ENCODE measurements at places on chromosomes 1 and 21.
A peak's percentile ranks its signal among the peaks of the same experiment; 100 is the strongest.

GRCh38 chr1:181222972-181223505 is 134.5 kb downstream of the IER5 start:
- no peak for DNase-seq

DNA sequence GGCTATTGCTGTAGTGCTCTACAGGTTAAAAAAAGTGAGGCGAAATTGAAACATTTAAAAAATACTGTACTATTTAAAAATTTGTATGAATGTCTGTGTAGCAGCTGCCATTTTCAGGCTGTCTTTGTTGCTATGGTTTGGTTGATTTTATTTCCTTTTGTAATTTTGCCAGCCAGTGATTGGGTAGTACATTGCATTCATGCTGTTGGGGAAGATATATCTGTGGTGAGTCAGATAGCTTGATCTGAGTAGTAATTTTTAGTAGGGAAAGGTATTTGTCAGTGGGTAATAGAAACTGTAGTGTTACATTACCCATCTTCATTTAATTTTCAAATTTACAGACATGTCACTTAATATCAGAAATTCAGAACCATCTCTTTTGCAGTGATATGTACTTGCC is 15.0 kb downstream of the NFIA start:
- no peak for DNase-seq

- DNase-seq, result no peak
Observed at GRCh38 chr21:41614511-41614910, 106.6 kb upstream of the TMPRSS2 start.

- no peak for DNase-seq
Observed at GRCh38 chr1:164659621-164660411, 100.8 kb downstream of the PBX1 start.

DNA sequence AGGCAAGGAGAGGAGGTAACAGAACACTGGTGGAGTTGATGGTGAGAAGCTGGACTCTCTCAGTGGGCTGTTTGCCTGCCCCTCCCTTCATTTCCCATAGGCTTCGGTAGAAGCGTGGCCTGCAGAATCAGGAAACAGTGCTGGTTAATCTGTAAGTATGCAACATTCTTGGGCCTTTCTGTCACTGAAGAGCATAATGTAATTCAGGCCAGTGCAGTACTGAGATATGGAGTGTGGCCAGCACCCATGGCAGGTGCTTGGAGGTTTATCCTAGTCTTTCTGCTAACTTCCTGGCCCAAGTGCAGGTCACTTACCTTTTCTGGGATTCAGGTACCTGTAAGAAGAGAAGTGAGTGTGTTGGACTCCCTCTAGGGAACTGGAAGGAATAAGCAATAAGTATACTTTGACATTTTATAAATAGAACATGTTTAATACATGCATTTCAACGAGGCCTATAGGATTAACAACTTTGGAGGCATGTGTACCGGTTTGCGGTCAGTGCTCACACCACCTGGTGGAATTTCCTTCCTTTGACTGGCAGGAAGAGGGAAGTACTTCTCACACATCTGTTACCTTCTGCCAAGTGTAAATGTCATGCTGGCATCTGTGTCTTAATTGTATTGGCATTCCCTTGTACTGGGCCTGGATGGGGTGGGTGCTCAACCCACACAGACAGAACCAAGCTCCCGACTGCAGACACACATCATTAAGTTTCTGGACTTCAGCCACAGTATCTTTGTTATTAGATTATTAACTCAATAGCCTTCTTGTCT is 105.5 kb downstream of the KIF26B start:
- no peak for DNase-seq

DNA sequence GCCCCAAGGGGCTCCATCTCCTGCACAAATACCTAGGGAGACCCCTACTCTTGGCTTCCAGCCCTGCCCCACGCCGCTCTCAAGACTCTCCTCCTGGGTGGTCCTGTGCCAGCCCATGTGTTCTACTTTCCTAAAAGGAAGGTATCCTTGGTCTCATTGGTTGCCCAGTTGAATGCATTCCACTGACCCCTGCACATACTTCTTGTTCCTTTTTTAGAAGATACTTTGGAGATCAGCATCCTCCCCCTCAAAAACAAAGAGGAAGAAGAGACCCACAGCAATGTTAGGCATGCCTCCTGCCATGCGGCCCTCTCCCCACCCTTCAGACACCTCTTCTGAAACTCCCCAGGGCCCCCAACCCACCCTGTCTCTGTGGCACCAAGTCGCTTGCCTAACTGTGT is 4.1 kb downstream of the SLAMF9 start:
- DNase-seq, result no peak

- peak; percentile 59 for DNase-seq
Observed at GRCh38 chr1:31715087-31715872, 11.5 kb upstream of the COL16A1 start.

DNA sequence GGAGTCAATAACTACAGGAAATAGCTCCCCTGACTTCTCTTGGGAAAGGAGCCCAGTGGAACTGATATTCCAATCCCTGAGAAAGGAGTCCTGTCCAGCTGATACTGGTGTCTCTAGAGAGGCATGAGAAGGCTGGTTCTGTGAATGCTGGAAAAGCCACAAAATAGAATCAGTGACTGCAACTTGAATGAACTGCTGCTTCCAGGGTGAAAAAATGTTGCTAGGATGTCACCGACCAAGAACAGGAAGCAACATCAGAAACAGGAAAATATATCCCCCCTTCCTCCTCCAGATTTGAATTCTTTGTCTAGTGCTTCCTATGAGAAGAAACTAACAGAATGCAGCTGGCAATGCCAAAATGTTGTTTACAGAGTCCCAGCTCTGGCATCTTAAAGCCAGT is 269.3 kb upstream of the LYPLAL1 start:
- no peak for DNase-seq

- DNase-seq, result no peak
Observed at GRCh38 chr1:207822124-207822601, 70.3 kb downstream of the CD46 start.

DNA sequence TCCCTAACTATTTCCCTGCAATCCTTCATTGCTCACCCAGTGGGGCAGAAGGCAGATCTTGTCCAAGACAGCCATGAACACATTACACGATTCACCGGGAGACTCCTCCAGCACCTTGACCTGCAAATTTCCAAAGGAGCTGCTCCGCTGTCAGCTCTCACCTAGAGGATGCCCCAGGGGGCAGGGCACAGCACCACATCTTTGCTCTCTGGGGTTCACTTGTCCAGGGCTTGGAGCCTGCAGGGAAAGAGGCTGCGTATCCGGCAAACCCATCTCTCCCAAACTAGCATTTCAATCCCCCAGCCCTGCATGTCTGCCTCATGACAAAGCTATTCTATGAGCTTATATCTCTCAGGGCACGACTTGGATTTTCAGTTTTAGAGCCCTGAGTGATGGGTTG is 35.1 kb upstream of the OLIG2 start:
- DNase-seq, result no peak

- no peak for DNase-seq
Observed at GRCh38 chr21:39364949-39365348, 16.1 kb upstream of the HMGN1 start.

GRCh38 chr1:52209429-52209828 is 67.5 kb downstream of the ZFYVE9 start:
- no peak for DNase-seq

DNA sequence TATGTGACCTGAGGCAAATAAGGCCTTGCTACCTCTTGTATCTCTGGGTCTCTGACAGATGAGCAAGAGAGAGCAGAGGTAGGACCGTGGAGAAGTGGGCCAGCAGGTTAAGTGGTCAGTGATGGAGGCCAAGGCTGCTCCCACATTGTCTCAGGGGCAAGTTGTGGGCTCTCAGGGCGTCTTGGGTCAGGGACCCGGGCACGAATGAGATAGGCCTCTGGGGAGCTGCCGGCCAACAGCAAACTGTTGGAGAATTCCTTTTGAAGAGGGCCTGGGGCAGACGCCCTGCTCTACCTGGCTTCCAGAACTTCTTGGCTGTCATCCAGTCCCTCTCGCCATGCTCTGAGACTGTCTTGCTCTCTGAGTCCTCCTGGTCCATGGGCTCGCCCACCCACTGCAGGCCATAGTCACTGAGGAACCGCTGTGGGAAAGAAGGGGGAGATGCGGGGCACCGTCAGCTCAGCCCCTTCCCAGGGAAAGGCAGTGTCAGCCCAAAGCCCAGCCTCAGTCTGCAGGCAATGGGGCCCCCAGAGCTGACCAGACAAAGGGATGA is 12.4 kb downstream of the UBXN11 start:
- no peak for DNase-seq

DNA sequence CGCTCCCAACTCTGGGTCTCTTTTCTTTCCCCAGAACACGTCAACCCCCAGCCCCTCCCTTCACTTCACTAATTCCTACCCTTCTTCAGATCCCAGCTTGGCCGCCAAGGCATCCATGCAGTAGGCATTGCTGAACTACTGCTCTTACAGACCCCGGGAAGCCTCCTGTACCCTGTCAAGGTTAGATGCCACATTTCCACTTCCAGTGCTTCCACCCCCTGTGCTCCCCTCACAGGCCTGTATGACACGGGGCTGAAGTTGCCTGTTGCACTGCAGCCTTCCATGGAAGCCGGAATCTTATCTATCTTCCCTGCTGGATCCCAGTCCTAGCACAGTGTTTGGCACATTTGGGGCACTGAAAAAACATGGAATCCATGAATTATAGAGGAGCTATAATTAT is 99.0 kb upstream of the SOD1 start:
- no peak for DNase-seq

DNA sequence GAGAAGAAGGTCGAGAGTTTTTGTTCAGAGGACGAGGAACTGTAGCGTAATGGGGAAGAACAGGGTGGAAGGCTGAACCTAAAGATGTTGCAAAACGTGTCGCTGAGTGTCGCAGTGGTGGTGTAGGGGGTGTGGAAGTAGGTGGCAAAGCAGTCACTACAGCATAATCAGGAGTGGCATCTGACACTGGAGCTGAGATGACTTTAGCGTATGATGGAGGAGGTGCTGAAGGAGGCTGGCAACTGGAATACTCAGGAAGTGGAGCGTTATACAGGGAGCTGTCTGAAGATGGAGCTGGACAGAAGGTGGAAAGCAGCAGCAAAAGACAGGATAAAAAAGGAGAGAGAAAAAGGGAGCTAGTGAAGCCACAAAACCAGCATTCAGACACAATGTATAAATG is 89.9 kb upstream of the LBR start:
- DNase-seq, result no peak

DNA sequence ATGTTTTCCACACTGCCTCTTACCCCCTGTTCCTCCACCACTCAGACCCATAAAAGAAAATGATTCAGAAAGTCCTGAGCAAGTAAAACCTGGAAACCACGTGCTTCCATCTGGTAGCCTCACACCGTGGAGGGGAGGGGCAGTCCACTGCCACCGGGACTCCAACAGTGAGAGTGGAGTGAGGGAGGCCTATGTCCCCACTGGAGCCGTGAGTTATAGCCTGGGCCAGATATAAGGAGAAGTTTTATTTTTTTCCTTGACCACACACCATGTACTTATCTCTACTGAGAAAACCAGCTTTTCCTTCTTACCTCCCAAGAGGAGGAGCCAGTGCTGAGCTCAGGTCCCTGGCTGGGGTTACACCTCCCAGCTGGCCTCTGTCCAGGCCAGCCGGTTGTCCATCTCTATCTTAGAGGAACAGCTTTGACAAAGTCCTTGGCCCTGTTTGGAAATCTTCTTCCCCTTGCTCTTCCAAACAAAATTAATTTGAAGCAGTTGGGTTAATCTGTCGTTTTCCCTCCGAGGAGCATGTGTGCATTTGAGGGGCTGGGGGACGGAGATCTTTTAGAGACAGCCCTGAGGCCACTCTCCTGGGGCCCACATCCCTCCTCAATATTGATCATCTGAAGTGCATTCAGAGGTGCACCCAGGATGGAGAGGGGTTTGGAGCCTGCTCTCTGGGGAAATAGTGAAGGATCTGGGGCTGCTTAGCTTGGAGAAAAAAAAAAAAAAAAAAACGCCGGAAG is 49.1 kb upstream of the SERBP1 start:
- DNase-seq, result no peak

Measured in substantia nigra (tissue), 51 donors.